DMS79 treated with DMSO at 0.1 percent for 48 hours (cell line): ENCODE measurements at places on chromosomes 2 and 18.

DNA sequence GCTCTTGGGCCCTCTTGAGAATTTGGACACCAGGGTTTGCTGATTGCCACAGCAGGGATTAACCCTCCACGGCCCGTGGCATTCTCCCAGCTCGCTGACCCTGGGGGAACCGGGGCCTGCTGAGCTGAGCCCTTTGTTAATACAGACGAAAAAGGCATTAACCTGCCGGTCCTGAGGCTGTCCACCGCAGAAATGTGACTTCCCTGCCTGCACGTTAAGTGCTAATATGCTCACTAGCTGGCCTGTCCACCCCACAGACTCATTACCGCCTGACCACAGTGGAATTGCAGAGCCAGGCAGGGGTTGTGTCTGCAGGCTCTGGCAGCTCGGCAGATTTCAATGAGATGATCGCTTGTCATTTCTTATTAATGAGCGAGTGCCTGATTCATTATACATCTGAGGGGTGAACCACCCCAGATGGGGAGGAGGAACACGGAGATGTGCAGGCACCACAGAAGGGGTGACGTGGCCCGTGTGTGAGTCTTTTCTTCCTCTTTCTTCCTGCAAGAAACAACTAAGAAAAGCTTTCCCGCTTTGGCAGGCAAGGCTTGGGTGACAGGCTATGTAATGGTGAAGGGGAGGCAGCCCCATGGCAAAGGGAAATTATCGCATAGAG is 126.0 kb downstream of the GLI2 start:
- no peak for DNase-seq

- no peak for DNase-seq
Measured at GRCh38 chr2:187847245-187848208, 293.3 kb upstream of the TFPI start.

GRCh38 chr18:47747260-47747795 is 183.1 kb downstream of the SMAD2 start:
- no peak for DNase-seq

DNA sequence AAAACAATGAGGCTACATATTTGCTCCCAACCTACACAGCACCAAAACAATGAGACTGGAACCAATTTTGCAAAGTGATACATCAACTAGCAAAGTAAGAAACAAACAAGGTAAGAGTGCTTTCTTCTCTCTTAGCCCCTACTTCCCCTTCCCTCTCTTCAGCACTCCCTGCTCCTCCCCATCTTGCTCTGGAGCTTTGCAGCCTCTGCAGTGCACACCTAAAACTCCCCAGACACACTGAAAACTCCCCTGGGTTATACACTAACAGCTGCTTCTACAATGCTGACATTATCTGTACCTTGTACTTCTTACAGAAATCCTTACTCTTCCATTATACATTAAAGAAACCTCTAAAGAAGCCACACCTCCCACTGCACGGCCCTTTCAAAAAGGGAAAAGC is 93.7 kb downstream of the RBMS1 start:
- DNase-seq: no peak

- DNase-seq: peak; percentile 38
Measured at GRCh38 chr2:218569038-218569431, 396 bp downstream of the CNOT9 start.

GRCh38 chr2:202064171-202064880 is 8.7 kb upstream of the KIAA2012 start:
- DNase-seq: peak; percentile 97

DNA sequence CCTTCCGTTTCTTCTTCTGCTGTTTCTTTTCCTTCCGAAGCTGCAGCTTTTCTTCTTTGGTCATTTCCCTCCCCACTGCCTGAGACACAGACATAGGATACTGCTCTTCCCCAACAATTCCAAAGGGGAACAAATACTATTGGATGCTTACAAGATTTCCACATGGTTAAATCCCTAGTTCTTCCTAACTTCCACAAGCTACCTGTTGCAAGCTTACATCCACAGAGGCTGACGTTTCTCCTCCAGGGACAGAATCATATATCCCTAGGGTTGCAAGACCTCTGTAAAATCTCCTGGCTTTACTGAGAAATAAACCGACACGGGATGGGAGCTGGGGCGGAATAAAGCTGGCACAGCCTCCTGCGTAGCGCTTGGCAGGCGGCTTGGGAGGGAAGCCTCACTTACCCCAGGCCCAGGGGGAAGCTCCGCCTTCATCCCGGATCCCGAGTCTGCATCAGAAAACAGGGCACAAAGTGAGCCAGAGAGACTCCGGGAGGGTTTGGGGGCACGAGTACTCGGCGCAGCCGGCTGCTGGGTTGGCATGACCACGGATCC is 590 bp downstream of the EIF2B4 start:
- peak; percentile 37 for DNase-seq

DNA sequence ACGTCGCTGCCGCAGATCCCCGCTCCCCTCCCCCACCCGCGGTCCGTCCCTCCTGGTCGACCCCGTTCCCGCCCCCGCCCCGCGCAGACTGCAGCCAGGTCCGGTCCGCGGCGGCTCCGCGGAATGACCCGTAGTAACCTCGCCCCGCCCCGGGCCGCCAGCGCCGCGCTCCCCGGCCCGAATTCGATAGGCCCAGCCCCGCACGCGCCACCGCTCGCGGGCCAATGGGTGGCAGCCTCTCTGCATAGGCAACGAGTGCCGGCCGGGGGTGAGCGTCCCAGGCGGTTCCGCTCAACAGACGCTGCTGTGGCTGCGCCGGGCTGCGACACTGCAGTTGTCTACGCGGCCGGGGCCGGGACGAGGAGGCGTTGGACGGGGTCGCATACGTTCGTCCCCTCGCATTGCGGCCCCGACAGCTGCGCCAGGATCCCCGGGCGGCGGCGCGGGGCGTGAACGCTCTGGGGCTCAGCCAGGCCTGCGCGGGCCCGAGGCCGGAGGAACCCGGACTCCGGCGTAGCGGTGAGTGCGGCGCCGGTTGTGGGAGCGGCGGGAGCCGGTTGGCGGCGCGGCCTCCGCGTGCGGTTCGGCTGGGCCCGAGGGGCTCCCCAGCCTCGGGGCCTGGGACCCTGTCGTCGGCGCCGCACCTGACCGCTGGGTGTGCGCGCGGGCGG is at the start of gene ACSL3:
ACSL3 (plus strand) TSS at position 297 of the 671 bp plus-strand sequence. CDS start 47,737 bp downstream, outside the sequence.
- peak; percentile 85 for DNase-seq

DNA sequence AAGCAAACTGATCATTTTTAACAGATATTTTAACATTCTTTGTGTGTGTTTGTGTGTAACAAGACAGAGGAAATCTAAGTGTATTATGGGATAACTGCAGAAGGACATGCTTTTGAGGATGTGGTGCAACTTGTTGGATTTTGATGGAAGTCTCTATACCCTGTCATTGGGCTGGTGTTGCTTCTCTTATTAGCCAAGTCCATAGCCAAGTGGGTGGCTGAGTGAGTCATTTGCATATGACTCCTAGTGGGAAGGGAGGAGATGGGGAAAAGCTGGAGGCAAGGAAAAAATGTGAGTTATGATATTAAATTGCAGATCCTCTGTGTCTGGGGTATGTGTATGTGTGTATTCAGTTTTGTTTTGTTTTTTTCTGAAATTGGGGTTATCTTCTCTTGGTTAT is 879.9 kb downstream of the DCC start:
- DNase-seq: no peak

DNA sequence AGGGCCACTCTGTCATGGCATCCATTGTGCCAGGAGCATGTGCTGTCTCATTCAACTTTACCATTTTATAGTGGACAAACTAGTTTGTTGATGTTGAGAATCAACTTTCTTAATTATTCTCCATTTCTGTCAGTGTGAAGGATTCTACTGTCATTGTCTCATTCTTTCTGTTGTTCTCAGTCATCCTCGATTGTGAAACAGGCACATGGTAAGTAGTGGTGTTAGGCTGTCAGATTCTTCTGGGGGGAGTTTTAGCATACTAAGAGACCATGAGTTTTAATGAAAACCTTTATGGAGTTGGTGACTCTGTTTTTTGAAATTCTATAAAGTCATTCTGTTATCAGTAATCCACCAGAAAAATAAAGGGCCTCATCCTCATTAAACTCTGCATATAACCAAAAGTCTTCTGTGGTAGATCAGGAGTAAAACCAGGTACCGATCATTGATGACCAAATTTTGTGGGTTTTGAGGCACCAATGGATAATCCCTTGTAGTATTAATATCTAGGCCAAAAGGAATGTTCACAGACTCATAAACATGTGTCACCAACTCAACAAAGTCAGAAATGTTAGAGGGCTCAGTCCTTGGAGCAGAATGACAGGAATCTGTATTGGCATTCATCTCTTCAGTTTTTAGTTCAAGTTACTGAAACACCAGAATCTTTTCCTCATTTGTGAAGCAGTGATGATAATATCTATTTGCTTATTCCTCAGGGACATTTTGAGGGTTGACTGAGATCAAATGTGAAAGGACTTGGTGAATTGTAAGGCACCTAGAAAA is 73.2 kb downstream of the CERS6 start:
- no peak for DNase-seq

- no peak for DNase-seq
Measured at GRCh38 chr2:189544318-189545042, 36.1 kb downstream of the SLC40A1 start.

GRCh38 chr2:166173263-166173662 is 45.4 kb upstream of the SCN1A start:
- no peak for DNase-seq

- DNase-seq: no peak
Measured at GRCh38 chr2:118705032-118705431, 142.4 kb downstream of the EN1 start.

- no peak for DNase-seq
Measured at GRCh38 chr2:230974096-230974913, 21.6 kb upstream of the SPATA3 start.

GRCh38 chr2:97913846-97914245 is 81.9 kb downstream of the TMEM131 start:
- no peak for DNase-seq

DNA sequence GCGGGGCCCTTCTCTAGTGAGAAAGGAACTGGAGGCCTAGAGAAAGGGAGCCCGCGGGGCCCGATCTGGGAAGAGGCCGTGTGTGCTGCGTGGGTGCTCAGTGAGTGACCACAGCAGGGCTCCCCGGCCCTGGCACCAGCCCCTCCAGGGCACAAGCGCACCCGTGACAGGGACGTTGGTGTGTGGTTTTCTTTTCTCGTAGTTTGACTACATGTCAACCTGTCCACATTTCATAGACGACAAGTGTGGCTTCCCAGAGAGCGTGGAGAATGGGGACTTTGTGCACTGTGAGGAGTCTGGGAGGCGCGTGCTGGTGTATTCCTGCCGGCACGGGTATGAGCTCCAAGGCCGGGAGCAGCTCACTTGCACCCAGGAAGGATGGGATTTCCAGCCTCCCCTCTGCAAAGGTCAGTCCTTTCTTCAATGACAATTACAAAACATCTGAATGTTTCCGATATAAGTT is 83.1 kb downstream of the TPO start:
- no peak for DNase-seq

GRCh38 chr2:155157711-155158110 is 459.2 kb downstream of the KCNJ3 start:
- DNase-seq: no peak

GRCh38 chr2:69123182-69123581 is 110.2 kb downstream of the ANTXR1 start:
- no peak for DNase-seq

- peak; percentile 53 for DNase-seq
Measured at GRCh38 chr2:216644842-216645635, 11.8 kb downstream of the IGFBP2 start.

DNA sequence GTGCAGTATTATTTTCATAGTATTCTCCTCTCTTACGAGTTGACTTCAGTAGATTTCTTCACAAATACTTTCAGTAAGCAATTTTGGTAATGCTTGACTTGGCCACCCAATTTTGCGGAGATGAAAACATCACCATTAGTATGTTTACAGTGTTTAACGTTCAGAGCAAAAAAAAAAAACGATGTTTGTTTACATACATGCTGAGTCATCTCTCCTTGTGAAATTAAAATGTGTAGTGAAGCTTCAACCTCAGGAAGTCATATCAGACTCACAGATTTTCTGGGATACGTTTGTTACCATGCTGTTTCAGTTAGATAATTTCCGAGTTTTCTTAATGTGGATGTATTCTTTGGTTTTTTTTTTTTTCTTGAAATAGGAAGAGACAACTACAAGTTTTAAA is 100.1 kb downstream of the CTNNA2 start:
- no peak for DNase-seq

DNA sequence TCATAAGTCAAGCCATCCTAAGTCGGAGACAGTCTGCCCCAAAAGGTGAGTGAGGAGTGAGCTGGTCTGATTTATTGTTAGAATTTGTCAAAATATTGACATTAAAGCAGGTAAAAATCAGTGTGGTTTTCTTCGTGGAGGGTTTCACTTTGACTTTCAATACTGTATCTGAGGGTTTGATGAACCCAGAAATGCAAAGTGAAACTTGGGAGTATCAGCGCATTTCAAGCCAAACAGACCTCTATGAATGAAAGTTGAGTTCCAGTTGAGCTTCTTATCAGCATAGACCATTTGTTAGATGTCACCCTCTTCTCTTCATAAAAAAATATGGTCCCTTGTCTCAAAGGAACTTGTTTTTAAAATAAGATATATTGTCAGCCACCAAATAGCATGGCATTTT is 21.7 kb upstream of the CXCR4 start:
- DNase-seq: no peak

DNA sequence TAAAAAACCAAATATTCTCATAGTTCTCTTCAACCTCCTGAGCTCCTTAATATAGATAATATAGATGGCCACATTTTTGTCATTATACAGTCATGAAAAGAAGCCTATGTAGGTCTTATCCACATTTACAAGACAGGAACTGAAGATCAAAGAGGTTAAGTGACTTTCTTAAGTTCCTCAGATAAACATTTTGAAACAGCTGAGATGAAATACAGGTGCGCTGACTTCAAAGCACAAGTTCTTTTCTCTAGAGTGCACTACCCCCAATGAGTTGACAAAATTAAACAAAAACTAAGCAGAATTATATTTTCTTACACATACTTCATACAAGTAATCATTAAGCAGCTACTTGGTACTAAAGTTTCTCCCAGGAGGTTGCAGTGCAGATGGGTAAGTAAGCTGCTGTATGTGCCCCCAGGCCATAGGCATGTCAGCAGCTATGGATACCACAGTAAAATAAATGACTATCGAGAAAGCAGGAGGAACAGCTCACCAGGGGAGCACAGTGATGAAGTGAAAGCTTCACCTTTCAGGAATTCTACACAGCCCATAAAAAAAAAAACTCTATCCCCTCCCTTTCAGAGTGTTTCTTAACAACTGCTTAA is 199.8 kb downstream of the DPP10 start:
- DNase-seq: no peak

GRCh38 chr18:27724362-27724761 is 452.6 kb downstream of the CDH2 start:
- DNase-seq: no peak

GRCh38 chr18:67151366-67151765 is 365.2 kb downstream of the DSEL start:
- DNase-seq: no peak

GRCh38 chr18:13513021-13513420 is 213.3 kb downstream of the FAM210A start:
- peak; percentile 57 for DNase-seq
